ENCODE measurements at places on chromosomes 6 and 20.

- no peak for DNase-seq
These were observed 277.9 kb upstream of the TCF21 start for GRCh38 chr6:133610971-133611370.

DNA sequence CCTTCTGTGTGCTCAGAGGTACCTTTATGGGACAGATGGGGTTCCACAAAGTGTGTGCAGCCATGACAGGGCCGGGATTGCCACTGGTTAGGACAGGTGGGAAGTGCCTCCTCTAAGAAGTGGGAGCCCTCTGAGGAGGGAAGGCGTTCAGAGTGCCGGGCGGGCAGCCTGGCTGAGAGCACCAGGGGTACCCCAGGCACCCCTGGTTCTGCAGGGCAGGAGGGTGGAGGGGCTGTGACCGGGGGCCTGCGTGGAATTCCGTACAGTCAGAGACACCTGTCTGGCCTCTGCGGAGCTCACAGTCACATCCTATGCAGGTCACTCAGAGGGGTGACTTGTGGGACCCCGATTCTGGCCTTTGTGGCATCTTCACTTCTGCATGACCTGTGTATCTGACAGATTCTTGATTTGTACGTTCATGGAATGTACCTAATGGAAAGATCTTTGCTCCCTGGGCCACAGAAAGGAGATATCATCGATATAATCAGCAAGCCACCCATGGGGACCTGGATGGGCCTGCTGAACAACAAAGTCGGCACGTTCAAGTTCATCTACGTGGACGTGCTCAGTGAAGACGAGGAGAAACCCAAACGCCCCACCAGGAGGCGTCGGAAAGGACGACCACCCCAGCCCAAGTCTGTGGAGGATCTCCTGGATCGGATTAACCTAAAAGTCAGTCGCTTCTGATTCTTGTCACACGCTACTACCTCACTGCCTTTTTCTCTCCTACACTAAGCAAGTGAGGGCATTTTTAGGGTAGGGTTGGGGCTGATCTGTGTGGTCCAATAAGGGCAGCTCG, 190.9 kb downstream of the SASH1 start:
- DNase-seq = no peak

DNA sequence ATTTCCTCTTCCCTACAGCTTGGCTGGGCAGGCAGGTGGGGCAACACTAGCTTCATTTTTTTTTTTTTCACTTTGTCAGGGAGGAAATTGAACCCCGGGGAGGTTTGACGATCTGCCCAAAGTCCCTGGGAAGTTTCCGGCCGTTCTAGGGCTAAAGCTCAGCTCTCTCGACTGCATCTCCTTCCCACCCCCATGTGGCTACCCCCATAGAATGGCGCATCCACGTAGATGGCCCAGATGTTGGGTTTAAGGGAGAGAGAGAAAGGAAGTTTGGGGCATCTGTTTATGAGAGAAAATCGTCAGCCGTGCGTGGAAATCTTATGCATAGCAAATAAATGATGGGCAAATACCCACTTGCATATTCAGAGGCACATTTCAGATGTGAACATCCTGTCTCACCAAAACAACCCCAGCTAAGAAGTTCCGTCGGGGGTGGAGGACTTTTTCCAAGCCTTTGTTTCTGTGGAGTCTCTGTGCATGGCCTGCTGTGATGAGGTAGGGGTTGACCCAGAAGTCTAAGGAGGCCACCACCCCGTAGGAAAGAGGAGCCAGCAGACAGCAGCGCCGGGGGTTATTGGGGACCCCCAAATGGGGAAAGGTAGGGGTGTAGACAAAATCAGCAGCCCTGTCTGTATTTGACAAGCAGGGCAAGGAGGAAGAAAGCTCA, 40.5 kb upstream of the ZNF831 start:
- DNase-seq = no peak

- DNase-seq = no peak
These were observed 21.8 kb upstream of the UFL1 start for GRCh38 chr6:96499781-96500180.

DNA sequence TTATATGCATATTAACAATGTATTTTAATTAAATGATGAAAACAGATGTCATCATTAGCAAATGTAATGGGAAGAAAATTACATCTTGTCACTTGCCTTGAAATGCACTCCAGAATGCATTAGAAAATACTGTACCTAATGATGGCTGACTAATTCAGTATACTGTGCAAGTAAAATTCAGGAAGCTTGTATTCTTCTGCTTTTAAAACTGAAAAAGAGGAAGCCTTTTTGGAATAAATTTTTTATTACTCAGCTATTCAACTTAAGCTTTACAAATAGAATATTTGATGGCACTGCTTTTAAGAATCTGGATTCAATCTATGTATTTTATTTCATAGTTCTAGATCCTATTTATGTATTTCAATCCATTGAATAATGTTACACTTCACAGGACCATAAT, 195.5 kb downstream of the RIMS1 start:
- no peak for DNase-seq

DNA sequence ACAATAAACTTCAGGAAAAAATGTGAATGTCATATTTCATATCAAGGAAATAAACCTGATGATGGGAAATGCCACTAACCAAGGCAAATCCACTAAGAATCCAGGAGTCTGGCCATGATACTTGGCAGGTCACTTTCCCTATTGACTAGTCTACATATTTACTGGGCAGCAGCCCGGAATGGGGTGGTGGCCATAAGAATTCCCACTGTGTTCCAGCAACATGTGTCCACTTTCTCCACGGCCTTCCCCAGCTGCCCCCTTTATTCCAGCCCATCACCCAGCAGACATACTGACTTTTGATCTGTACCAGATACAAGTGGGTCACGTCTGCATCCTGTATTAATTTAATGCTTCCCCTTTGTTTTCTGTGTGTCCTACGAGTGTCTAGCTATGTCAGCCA, 234.5 kb upstream of the PRDM1 start:
- DNase-seq = no peak

DNA sequence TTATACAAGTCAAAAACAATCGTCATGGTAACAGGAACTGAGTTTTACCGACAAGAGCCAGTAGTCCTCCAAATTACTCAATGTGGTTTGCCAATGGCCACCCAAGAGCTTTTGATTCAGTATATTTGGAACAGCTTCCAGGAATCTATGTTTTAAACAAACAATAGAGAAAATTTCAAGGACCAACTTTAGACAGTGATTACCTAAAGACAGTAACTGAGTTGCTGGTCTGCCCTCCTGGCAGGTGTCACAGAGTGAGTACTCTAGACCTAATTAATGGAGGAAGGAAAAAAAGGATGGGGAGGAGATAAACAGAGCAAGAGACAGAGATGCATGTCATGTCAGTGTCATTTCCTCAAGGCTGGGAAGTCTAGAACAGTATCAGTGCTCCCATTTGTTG, 361.3 kb upstream of the BTBD3 start:
- DNase-seq = no peak

DNA sequence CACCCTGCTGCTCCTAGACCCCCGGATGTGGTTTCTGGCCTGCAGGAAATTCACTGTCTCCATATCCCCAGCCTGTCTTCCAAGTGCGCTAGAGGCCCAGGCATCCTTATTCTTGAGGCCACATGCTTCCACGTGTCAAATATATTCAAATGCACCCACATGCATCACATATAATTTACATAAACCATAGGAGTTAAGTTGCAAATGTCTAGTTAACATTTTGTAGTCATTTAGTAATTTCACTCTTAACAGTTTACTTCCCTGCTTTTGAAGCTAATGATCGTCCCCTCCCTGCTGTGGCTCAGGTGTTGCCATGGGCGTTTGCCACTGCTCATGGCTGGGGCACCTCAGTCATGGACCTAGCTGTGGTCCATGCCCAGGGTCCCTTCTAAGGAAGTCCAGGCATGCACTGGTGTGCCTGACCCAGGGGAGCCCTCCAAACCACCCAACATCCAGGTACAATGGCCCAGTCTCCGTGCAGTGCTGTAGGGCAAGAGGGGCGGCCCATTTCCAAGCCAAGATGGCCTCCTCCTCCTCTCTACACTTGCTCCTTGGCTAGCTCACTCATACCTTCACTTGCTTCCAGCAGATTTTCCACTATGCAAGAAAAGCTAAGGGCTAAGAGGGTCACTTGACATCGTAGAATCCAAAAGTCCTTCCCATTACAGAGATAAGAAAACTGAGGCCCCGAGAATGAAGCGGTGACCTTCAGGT, 42.4 kb downstream of the FGD2 start:
- DNase-seq = peak; percentile 15

GRCh38 chr6:107554326-107554725, 64.4 kb downstream of the SOBP start:
- DNase-seq = no peak

- DNase-seq = no peak
These were observed 128.0 kb upstream of the FAM83B start for GRCh38 chr6:54718541-54719023.

DNA sequence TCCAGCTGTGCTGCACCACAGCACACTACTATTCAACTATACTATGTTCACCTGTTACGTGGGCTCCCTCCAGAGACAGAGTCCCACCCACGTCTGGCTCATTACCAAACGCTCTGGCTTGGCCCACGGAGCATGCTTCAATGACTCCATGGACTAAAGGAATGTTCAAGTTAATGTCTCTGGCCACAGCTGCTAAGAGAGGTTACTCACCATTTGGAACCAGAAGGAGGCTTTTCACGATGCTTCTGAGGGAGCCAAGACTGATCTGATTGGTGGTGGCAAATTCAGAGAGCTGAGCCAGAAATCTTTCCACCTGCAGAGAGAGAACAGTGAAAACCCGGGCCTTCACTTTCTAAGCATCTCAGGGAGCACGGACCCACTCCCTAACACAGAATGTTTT, 15.6 kb downstream of the COMMD7 start:
- no peak for DNase-seq

DNA sequence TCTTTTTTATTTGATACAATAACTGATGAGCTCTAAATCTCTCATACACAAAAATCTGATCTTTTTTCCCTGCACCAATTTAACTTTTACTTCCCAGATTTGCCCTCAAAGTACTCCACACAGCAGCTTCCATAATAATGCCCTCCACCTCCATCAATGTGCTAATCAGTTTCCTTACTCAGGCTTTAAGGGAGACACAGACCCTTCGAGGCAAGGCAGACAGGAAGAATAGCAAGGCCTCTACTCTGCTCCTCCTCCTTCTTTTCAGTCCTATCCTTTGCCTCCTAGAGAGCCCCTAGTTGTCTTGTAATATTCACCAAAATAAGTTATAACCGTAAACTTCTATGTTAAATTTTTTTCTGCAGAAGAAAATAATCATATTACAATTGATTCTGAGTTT, 444.9 kb upstream of the RNF217 start:
- DNase-seq = no peak

- DNase-seq = peak; percentile 66
These were observed 63.9 kb upstream of the FUCA2 start for GRCh38 chr6:143575440-143575839.

GRCh38 chr6:75142721-75143120, 63.1 kb downstream of the COL12A1 start:
- no peak for DNase-seq

DNA sequence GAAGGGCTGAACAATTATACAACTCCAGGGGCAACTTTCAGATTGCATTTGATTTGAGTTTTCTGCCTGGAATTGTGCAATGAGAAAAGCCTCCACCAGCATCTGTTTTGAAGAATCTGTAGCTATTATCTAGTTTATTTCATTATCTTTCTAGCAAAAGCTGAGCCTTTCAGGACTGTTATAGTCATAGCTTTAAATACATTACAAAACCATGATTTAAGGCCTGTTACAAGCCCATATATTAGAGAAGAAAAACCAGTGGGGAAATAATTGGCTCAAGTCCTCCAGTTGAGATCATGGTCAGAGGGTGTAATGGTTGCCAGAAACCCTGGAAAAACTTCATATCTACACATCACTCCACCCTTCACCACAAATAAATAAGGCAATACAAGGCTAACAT, 676.2 kb downstream of the HDGFL1 start:
- no peak for DNase-seq

GRCh38 chr6:142746524-142746923, 198.5 kb downstream of the HIVEP2 start:
- no peak for DNase-seq

- no peak for DNase-seq
These were observed 17.1 kb downstream of the NAPB start for GRCh38 chr20:23404196-23404595.

DNA sequence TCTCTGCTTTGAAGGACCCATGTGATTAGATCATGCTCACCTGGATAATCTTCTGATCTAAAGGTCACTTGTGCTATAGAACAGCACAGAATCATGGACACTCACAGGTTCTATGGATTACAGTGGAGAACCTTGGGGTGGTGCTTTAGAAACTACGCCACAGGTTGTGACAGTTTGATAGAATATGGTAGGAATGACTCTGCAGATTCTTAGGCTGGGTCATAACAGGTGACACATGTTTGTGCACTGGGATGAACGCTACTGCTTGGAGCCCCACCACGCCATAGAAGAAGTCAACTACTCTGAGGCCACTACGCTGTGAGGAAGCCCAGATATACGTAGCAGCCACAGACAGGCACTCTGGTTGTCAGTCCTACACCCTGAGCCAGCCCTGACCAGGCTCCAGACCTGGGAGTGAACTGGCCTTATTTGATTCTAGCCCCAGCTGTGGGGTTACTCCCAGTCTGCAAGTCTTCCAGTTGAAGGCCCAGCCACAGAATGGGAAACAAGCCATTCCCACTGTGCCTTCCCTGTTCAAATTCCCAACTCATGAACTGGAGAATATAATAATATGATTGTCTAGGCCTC, 99.0 kb upstream of the SLC24A3 start:
- DNase-seq = no peak

DNA sequence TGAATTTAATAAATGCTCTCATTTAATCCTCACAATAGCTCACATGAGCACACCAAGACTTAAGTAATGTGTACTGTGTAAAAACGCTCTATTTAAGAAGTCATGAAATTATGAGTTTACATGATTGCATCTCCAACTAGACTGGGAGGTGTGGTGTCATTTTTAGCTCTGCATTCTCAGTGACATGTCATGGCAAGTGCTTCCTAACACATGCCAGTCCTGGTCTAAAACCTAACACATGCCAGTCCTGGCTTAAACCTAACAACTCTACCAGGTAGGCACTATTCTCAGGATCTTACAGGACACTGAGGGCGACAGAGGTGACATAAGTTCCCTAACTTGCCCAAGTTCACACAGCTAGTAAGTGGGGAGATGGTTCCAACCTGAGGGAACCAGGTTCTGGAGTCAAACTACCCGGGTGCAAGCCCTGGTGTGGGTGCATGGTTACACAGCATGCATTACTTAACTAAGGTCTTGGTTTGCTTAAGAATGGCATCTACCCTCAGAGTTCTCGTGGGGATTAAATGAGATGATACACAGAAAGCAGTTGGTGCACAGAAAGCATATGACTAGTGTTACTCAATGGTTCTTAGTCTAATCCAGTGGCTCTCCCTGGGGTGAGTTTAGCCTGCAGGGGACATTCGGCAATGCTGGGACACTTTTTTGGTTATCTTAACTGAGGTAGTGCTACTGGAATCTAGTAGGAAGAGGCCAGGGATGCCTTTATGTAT, 14.7 kb downstream of the CLDN20 start:
- no peak for DNase-seq
